ENCODE measurements at places on chromosomes 12 and 14. TPM values are rescaled to one million over a fixed set of nuclear protein-coding genes. Genes with fewer than 3 reads are reported as not detected.

HOXC12 gene
- not detected for total RNA-seq

PLCZ1 gene
- total RNA-seq, result not detected

GRCh38 chr12:122422730-122423257 is 325 bp upstream of the CLIP1 start:
- DNase-seq, result peak; percentile 38

DNA sequence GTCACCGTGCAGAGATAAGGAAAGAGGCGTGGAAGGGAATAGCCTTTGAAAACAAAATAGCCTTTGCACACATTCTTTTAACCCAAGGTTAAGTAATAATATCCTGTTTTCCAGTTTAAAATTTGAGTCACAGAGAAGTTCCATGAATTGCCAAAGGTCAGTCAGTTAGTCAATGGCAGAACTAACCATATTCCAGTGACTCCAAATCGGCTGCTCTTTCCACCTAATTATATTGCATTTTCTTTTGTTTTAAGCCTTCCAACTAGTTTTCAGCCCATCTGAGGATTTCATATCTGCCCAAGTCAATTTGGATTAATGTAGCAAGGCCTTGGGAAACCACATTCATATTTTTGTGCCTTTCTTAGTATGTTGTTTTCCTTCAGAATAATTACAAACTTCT is 373.0 kb downstream of the CCDC91 start:
- DNase-seq, result no peak

GRCh38 chr14:95761436-95761835 is 47.5 kb upstream of the TCL1A start:
- DNase-seq, result no peak

DNA sequence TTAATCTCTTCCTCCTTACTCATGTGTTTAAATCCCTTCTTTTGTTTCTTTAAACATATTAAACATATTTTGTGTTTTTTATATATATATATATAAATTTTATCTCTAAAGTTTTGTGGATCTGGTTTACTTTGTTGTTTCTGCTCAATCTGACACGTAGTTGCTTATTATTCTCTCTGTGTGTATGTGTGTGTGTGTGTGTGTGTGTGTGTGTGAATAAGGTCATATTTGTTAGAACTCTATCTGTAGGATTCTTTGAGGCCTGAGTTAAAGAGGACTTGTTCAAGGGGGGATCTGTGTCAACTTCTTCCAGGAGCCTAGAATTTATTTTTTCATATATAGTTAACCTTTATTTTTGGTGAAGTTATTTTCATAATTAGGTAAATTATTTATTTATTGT is 2.7 kb downstream of the GPR65 start:
- no peak for DNase-seq

- DNase-seq, result no peak
Measured at GRCh38 chr12:15527201-15528080, 205.1 kb downstream of the PTPRO start.

DNA sequence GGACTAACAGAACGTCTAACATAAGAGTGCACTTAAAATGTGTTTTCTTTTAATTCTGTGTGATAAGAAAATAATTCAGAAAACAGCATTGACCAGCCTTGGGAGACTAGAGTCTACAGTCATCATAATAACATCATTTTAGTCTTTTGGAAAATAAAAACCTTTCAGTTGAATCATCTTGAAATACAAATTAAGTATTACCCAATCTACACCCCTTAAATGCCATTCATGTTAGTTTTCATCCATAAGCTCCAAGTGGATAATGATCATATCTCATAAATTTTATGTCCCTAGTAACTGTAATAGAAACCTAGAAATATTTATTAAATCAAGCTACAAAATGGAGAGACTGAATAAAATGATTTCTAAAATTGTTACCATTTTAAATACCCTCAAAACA is 32.4 kb downstream of the EPS8 start:
- DNase-seq, result no peak

DNA sequence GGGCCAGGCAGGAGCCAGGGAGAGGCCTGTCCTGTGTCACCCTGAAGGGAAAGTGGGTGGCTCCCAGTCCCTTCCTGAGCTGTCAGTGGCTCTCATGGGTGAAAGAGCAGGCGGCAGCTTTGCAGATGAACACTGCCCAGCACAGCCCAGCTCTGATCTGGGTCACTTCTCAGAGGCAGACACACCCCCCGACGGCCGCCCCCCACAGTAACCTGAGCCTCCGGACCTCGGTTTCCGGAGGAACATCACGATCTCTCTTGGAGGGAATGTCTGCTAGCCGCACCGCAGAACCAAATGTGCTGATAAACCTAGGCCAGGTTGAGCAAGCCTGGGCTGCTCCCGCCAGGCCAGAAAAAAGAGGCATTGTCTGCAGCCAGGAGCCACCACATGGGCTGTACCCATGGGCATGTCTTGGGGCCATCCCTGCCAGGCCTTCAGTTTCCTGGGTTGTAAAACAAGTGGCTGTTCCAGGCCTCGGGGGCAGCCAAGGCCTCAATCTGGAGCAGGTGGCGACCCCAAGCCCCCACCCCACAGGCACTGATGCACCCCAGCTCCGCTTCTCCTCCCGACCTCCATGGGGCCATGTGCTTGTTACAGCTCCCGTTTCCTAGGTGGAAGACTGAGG is 57.6 kb downstream of the NCOR2 start:
- no peak for DNase-seq

GRCh38 chr12:25960143-25960542 is 1.7 kb downstream of the RASSF8 start:
- no peak for DNase-seq

DNA sequence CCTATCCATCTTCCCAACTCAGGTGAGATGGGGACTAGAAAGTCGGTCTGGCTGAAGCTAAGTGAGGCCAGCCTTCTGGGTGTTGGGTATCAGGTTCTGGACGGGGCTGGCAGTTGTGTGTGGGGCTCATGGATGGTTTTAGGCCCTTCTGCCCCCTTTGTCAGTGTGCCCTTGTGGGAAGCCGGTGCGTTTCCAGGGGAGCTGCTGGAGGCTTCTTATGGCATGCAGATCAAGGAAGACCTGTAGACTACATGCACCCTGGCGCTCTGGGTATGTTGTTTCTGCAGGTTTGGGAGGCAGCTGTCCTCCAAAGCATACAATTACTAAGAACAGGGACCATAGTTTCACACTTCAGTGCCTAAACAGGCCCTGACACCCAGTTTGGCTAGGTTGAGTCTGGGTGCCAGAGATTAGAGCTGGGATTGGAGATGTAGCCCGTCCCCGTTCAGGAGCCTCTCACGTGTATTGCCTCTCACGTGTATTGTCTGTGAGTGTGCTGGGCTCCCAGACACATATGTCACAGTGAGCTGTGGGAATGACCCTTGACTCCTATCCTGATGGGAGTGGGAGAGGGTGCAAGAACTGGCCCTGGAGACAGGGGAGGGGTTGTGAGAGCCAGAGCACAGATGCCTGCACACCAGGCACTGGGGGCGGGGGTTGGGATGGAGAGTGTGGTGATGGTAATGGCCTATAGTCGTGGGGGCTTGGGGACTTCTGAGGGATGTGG is 84.4 kb downstream of the SLC25A47 start:
- no peak for DNase-seq

DNA sequence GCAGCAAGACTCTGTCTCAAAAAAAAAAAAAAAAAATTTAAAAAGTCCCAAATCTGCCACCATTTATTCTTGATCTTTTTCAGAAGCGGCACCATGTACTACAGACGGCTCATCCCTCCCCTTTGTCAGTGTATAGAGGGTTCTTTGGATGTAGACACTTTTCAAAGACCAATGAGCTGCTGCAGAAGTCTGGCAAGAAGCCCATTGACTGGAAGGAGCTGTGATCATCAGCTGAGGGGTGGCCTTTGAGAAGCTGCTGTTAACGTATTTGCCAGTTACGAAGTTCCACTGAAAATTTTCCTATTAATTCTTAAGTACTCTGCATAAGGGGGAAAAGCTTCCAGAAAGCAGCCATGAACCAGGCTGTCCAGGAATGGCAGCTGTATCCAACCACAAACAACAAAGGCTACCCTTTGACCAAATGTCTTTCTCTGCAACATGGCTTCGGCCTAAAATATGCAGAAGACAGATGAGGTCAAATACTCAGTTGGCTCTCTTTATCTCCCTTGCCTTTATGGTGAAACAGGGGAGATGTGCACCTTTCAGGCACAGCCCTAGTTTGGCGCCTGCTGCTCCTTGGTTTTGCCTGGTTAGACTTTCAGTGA is 6.5 kb upstream of the ACACB start:
- no peak for DNase-seq

DNA sequence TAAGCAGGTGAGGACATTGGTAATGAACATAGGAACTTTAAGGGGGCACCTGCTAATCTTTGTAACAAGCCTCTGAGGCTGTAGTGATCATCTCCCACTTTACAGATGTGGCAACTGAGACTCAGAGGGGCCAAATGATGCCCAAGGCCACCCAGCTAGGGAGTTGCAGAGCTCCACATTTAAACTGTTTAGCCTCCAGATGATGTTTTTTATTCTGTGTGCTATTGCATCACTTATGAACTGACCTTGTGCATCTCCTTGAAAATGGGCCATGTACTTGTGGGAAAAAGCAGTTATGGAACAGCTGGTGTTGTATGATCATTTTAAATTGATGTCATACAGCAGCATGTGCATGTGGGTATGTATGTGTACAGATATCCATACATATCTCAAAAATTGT is 41.4 kb downstream of the TPCN1 start:
- no peak for DNase-seq

- no peak for DNase-seq
Measured at GRCh38 chr12:12718381-12718759, 1.2 kb downstream of the CDKN1B start.

KCNK13 gene
- total RNA-seq, result 2.0 TPM

VPS29 gene
- total RNA-seq, result 83.5 TPM

OTX2 gene
- not detected for total RNA-seq

- DNase-seq, result no peak
Measured at GRCh38 chr12:19402743-19403431, 36.4 kb upstream of the AEBP2 start.

DNA sequence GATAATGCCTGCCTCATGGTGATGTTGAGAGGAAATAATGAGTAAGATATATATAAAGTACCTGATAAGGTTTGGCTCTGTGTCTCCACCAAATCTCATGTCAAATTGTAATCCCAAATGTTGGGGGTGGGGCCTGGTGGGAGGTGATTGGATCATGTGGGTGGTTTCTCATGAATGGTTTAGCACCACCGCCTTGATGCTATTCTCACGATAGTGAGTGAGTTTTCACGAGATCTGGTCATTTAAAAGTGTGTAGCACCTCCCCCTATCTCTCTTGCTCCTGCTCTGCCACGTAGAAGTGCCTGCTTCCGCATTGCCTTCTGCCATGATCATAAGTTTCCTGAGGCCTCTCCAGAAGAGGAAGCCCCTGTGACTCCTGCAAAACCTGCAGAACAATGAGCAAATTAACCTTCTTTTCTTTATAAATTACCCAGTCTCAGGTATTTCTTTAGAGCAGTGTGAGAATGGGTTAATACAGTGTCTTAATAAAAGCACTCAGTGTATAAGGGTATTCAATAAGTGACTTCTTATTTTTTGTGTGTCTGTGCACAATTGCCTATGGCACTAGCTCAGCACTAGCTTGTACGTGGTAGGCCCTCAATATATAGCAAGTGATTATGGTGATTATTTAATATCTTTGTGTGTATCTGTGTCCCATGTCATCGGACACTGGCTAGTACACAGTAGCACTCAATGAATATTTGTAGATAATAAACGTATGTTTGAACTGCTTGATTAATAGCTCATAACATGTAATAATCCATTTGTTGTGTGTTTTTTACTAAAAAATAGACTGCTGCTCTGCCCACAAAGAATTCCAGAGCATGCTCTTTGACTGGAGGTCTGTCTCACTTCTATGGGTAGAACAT is 138.1 kb upstream of the LMNTD1 start:
- no peak for DNase-seq

DNA sequence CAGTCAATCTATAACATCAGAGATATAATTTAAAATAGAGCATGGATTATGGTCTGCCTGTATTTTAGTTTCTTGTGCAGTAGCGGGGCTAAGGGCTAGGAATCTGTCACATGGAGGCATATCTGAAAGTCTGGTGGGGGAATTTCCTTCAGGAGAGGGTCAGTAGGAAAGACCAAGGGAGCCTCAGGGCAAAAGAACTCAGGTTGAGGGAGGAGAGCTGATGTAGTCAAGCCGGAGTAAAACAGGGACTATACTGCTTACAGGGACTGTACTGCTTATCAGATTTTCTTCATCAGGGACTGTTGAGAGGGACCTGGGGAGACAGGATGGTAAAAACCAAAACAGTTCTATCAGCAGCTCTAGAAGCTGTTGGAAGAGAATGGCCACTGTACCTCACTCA is 82.0 kb upstream of the CPM start:
- DNase-seq, result no peak

GALNT16 gene
- 6.7 TPM for total RNA-seq
